ENCODE measurements at places on chromosomes 1 and 21.

DNA sequence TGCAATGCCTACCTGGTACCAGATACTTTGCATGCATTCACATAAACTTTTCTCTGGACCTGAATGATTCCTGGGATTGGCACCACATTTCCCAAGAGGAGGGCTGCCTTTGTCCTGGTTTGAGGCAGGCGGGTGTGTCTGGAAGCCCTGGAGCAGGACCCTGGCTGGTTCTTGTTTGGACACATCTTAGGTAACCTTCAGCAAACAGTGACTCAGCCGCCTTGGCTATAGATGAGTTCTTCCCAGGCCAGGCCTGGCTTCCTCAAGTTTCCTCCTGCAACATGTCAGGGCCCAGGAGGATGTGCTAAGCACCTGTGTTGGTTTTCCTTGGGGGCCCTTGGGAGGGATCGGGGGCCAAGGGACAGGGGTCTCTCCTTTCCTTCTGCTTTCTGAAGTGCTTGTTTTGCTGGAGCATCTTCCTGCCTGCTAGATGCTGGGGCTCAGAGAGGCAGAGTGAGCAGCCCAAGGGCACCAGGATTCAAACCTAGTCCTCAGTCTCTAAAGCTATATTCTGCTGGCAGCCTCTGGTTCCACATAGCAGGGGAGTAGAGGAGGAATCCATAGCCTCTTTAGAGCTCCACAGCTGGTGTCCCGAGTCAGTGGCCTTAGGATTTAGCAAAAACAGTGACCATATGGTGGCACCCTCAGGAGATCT lies 38.2 kb downstream of the PAX7 start:
- DNase-seq = no peak

DNA sequence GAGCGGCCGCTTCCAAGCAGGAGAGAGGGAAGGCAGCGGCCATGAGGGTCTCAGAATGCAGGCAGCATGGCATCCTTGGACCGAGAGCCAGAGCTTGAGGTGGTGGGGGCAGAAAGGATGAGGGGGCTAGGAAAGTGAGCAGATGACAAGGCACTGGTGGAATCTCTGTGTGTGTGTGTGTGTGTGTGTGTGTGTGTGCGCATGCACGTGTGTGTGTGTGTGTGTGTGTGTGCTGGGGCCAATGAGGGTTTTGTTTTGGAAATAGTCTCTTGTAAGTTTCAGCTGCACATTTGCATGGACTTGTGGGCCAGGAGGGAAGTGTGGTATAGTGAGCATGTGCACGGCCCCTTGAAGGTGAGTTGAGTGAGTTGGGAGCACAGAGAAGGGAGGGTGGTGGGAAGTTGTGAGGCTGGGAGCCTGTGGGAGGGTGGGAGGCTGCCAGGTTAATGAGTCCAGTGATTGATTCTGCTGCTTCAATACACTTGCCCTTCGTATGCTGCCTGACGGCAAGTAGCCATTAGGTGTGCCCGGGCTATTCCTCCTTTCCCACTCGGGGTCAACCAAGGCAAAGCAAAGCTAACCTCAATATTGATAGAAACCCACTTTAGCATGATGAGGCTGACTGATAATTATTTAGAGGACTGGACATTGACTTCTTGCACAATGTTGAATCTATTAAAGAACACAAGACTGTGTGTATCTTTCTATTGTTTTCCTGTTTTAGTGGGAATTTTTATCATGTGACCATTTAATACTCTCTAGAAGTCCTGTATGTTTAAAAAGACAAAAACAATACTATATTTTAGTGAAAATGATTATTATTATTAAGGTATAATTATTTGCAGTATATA lies 80.3 kb downstream of the PROX1 start:
- no peak for DNase-seq

DNA sequence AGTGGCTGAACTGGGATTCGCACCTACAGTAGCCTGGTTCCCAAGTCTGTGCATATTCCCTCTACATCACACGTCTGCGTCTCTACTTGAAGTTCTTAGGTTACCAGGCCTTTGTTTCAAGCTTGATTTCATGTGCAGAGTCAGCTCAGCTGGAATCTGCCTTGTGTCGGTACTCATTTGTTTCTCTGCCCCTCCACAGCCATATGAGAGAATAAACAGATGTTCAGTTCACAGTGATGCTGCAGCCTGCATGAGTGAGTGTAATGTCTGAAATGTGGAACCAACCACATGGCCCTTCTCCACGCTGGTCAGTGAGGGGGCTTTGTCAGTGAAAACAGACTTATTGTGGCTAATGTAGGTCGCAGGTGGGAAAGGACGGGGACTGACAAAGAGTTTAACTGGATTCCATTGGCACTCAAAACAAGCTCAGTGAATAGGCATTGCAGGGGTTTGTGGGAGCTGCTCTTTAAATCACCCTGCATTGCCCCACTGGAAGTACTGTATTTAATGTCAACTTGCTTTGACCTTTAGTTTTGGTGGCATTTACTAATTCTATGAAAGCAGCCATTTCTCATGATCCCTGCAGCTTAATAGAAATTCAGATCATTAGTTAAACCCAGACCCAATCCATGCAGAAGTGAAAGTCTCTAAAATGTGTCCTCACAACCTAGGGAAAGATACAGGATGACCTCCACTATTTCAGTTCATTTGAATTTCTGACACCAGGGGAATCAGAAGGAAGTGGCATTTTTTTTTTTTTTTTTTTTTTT lies 136.4 kb upstream of the FAM78B start:
- DNase-seq = no peak

GRCh38 chr1:6477039-6477820 lies 11.3 kb upstream of the TNFRSF25 start:
- no peak for DNase-seq

DNA sequence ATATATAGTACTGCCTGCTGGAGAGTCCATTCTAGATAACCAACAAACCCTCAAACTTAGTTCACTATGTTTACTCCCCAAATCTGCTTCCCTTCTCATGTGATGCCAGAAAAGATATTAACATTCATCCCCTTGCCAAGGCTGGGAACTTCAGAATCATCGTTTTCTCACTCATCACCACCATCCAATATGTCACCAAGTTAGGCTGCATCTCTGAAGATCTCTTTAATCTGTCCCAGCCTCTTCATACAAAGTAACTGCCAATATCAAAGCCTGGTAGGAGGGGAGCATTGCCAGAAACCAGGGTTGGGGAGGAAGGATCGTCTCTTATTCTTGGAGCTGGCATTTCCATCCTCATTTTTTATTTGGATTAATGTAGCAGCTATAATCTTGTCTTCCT lies 71.6 kb downstream of the XCL2 start:
- no peak for DNase-seq

DNA sequence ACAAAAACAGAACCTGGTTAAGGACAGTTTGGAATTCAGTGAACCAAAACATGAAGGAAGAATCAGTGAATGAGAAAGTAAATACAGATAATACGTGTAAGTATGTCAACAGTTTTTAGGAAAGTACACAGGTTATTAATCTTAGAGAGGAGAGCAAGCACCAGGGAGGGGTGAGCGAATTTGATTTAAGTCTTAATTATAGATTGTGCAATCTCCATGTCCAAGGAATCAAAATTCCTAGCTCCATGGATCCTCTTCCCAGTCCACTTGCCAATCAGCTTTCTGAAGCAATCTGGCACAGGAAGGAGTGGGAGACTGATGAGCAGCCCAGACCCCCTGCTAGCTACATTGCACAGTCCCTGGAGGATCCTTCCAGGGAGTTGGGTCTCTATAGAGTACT lies 346.4 kb downstream of the SETD4 start:
- DNase-seq = no peak

GRCh38 chr21:15669247-15669646 lies 60.5 kb upstream of the USP25 start:
- no peak for DNase-seq

DNA sequence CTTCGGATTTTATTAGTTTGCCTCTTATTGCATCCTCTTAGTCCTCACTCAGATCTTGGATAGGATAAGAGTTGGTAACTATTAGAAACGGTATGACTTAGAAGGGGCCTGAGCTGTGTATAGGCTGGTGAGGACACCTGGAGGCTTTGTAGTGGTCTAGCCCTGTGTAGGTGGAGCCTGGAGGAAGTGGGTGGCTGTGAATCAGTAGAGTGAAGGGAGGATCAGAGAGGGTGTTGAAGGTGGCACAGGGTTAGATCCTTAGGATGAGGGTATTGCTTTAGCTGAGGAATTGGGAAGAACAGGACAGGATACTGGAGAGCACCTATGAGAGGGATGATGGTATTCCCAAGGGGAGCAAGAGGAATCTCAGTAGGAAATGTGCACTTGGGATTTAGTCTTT lies 5.7 kb downstream of the VANGL1 start:
- DNase-seq = no peak

DNA sequence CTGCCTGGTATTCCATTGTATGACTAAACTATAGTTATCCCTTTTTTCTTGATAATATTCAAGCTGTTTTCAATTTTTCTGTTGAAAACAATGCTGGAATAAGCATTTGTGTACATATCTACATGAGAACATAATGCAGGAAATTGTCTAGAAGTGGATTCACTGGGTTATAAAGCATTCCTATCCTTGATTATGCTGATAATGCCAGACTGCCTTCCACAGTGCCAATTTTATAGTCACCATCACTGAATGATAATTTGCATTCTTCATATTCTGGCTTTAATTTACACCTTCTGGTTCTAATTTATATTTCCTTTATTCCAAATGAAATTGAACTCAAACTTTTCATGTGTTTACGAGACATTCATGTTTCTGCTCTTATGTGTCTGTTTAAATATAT lies 651.0 kb upstream of the PLXNA2 start:
- DNase-seq = no peak

DNA sequence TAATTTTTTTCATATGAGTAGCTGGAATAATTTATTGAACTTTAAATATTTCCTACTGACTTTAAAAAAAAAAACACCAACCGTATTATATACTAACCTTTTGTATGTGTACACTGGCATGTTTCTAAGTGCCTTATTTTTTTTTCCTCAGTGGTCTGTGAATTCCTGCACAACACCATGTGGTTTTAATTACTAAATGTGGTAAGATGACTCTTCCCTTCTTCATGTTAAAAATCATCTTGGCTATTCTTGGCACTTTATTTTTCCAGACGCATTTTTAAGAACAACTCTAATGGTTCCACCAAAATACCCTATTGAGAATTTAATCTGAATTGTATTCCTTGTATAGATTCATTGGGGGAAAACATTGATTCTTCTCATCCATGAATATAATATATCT lies 28.4 kb downstream of the PPP2R5A start:
- DNase-seq = no peak
